Activated CD4-positive, alpha-beta T cell treated with anti-CD3 and anti-CD28 coated beads, Interleukin-2, amount 10 ng/mL, durations not matched to agents 24 days and 14 days (primary cell): ENCODE measurements at places on chromosomes 2 and 18. TPM values are rescaled to one million over a fixed set of nuclear protein-coding genes. Genes with fewer than 3 reads are reported as not detected.

DNA sequence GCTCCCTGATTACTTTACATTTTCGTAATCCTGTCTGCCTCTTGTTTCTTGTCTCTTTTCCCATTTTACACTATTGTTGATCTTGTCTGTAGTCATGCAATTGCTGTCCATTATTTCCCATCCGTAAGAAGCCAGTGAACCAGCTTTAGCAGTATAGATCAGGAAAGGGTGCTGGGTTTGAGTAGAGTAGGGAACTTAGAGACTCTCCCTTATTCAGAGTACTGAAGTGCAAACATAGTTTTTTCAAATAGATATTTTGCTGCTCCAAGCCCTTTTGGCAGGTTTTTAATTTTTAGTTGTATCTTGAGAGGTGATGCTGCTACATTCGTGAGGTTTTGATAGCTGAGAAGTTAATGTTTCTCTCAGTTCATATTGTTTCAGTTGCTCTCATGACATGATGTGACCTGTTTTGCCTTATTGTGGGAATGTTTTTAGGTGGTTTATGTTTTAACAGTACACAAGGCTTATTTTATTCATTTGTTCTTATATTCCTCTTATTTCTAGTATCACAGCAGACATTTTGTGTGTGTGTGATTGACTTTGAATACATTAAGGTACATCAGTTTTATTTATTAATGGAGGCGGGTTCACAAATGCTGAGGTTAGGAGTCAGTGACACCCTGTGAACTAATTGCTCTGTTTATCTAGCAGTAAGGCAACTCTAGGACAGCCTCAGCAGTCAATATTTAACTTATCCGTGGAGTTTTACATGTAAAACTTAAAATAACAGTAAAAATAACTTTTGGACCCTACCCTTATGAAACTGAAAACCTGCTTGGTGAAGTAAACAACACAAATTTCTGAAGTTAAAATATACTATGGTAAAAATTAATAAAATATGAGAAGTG, 118.4 kb downstream of the ZNF407 start:
- H3K27ac ChIP-seq, result no peak overlapping the region
- no peaks in the 10 kb centered on the region for H3K4me1 ChIP-seq
- DNase-seq, result no peak
- H3K36me3 ChIP-seq, result no peaks in the 10 kb centered on the region
- no peak overlapping the region for H3K4me3 ChIP-seq

MLPH gene
- not detected in 2 replicates for total RNA-seq

GRCh38 chr2:64797881-64798575, 144.3 kb upstream of the SERTAD2 start:
- H3K27ac ChIP-seq, result no peak overlapping the region
- H3K27me3 ChIP-seq, result peaks cover 12% of the 10 kb centered on the region
- no peak overlapping the region for H3K4me3 ChIP-seq
- no peak for DNase-seq
- H3K36me3 ChIP-seq, result no peaks in the 10 kb centered on the region
- no peaks in the 10 kb centered on the region for H3K4me1 ChIP-seq

GRCh38 chr18:62281684-62282083, 43.4 kb upstream of the TNFRSF11A start:
- H3K4me3 ChIP-seq, result no peak overlapping the region
- H3K4me1 ChIP-seq, result peaks cover 26% of the 10 kb centered on the region
- no peaks in the 10 kb centered on the region for H3K27me3 ChIP-seq
- peaks cover 47% of the 10 kb centered on the region for H3K36me3 ChIP-seq
- DNase-seq, result no peak

NRBP1 gene
- total RNA-seq, result 93.9 and 94.7 TPM in 2 replicates

DNA sequence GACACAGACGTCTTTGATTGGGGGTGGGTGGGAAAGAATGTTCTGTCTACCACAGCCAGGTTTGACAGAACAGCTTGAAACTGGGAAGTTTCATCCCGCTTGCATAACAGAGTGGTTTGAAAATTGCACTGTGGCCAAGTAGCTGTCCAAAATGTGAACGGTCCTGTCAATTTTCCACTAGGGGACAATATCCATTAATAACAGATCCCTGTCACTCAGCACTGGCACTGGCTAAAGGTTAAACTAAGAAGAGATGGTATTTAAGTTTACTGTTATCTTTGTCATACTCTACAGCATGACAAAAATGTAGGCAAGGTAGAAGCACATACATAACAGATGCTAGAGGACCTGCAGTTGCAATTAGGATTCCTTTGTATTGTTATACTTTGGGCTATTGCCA, 55.6 kb upstream of the ACMSD start:
- no peak overlapping the region for H3K4me3 ChIP-seq
- peak; percentile 59 for DNase-seq
- no peak overlapping the region for H3K27ac ChIP-seq
- H3K27me3 ChIP-seq, result peaks cover 14% of the 10 kb centered on the region
- no peaks in the 10 kb centered on the region for H3K36me3 ChIP-seq

NIF3L1 gene
- total RNA-seq, result 30.7 and 33.4 TPM in 2 replicates

DNA sequence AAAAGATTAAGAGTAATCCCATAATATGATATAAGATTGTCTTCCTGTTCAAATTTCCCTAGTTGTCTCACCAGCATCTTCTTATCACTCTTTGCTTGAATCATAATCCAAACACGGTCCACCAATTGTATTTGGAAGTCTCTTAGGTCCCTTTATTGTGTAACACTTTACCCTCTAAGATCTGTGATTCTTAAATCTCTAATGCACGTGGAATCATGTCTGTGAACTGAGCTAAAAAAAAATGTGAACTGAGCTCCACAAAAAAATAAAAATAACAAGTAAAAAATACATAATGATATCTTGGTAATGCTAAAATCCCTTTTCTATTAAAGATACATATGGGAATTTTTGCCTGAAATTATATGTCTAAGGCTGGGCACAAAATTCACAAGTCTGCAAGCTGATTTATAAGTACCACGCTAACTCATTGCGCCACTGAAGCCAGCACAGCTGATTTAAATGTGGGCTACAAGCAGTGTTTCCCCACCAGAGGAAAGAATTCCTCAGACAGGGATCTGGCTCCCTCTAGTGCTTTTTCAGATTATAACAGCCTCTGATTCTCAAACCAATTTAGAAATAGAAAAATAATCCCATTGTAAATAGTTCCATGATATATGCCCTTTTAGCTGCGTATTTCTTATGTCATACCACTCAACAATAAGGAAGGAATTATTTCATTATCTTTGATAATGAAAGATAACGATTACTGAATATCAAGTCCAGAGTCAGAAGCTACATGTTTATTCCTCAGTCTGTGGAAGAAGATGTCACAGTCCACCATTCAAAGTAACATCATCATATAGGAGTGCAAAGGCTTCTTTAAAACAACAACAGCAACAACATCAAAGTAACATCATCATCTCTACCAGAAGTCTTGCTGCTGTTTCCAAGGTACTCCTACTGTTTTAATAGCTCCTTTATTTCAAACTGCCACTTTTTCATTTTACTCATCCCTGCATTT, 22.9 kb downstream of the RBM43 start:
- no peaks in the 10 kb centered on the region for H3K36me3 ChIP-seq
- H3K27me3 ChIP-seq, result peaks cover 13% of the 10 kb centered on the region
- no peak overlapping the region for H3K4me3 ChIP-seq
- H3K4me1 ChIP-seq, result no peaks in the 10 kb centered on the region

DNA sequence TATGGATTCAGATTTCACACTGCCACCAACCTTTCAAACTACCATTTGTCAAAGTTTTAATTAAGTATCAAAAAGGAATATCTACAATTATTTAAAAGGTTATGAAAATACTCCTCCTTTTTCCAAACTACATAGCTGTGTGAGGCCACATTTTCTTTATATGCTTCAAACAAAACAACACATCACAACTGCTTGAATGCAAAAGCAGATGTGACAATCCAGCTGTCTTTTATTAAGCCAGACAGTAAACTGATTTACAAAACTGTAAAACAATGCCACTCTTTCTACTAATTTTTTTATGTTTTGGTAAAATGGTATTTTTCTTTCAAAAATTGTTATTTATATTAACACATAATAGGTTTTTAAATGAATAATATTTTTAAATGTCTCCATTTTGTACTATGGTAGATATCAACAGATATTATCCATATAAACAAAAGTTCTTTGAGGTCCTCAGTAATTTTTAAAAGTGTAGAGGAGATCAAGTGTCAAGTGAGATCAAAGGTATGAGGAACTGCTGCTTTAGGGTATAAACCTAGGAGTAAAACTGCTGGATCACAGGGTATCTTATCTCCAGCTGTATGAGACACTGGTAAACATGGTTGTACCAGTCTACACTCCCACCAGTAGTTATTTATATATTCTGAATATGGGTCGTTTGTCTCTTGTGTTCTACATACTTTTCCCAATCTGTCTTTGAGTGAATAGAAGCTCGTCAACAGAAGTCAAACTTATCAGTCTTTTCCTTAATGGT, 68.8 kb upstream of the SERTAD2 start:
- no peak overlapping the region for H3K4me3 ChIP-seq
- H3K27ac ChIP-seq, result no peak overlapping the region
- no peaks in the 10 kb centered on the region for H3K36me3 ChIP-seq

SLC14A1 gene
- 0.86 and 0.97 TPM in 2 replicates for total RNA-seq

SNTG2 gene
- 0.14 TPM in 1 of 2 replicates, not detected in the other for total RNA-seq

GRCh38 chr2:120231564-120231973, 8.4 kb upstream of the TMEM185B start:
- peaks cover 64% of the 10 kb centered on the region for H3K4me1 ChIP-seq
- peak overlapping the region; percentile 99 for H3K27ac ChIP-seq
- no peak for DNase-seq
- no peaks in the 10 kb centered on the region for H3K27me3 ChIP-seq

RNF138 gene
- 81.0 and 103 TPM in 2 replicates for total RNA-seq

DNA sequence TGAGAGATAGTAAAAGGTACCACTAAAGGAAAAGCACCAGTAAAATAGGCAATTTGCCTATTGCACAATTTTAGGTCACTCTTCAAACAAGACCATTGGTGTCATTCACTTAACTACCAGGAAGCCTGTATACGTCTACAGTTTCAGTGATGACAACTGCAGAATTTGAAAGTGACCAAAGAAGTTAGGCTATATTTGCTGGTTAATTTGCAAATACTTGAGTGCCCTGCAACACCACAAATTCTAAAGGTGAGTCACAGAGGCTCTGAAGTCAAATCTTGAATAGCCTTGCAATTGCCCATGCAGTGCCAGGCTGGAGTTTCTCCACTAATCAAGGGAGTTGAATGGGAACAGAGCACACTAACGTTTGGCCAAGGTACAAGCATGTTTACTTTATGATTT, 128.7 kb upstream of the CCDC68 start:
- H3K27ac ChIP-seq, result no peak overlapping the region
- H3K4me1 ChIP-seq, result no peaks in the 10 kb centered on the region
- no peaks in the 10 kb centered on the region for H3K27me3 ChIP-seq
- H3K36me3 ChIP-seq, result no peaks in the 10 kb centered on the region

- peaks cover 10% of the 10 kb centered on the region for H3K27me3 ChIP-seq
- DNase-seq, result peak; percentile 91
- peaks cover 6% of the 10 kb centered on the region for H3K36me3 ChIP-seq
- H3K4me3 ChIP-seq, result peak within 1 kb of the TSS; percentile 87
- peak within 1 kb of the TSS; percentile 78 for H3K27ac ChIP-seq
Measured at GRCh38 chr2:96869822-96870625, at the start of gene SEMA4C. Gene SEMA4C, minus strand, starts transcription at chr2:96870080. Its CDS starts 2,194 bp downstream, at chr2:96867886.

TMEM169 gene
- total RNA-seq, result 0.51 and 0.97 TPM in 2 replicates

DNA sequence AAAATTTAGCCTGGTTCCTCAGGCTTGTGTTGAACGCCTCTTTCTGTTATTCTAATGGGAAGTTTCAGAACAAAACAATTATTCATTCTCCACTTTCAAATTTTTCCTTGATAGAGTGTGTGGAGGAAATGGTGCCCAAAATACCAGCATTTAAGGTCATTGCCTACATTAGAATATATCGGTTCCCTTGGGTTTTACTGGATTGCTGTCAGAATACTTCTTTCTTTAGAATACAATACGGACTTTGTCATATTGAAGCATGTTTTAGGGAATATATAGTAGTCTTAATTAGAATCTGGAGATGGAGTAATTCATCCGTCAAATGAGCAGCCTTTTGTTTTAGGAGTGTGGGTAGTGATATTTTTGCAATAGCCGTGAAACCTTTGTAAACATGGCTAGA, 13.3 kb downstream of the LIMS1 start:
- peaks cover 6% of the 10 kb centered on the region for H3K4me1 ChIP-seq
- H3K27ac ChIP-seq, result no peak overlapping the region
- DNase-seq, result no peak
- H3K27me3 ChIP-seq, result no peaks in the 10 kb centered on the region
- no peak overlapping the region for H3K4me3 ChIP-seq
- H3K36me3 ChIP-seq, result peaks cover 13% of the 10 kb centered on the region

- no peaks in the 10 kb centered on the region for H3K36me3 ChIP-seq
- no peak for DNase-seq
- no peak overlapping the region for H3K27ac ChIP-seq
- no peak overlapping the region for H3K4me3 ChIP-seq
- H3K27me3 ChIP-seq, result no peaks in the 10 kb centered on the region
Measured at GRCh38 chr18:8247700-8248099, 361.5 kb upstream of the RAB12 start.

DNA sequence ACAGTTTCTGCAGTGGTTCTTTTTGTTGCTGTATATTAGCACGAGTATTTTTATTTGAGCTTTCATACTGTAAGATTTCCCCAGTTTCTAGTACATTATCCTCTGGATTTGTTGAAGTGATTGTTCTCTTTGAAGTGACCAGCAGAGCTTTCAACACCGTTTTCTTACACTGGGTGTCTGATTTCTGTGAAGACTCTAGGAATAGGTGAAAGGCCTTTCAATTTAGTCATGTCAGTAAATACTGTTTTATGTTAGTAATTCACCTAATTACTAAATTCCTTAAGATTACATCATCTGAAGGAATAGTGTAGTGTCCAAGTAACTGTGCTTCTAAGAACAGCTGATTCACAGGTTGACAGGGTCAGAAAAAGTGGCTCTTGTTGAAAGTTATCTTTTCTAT, 2.3 kb downstream of the PPM1B start:
- peak overlapping the region; percentile 41 for H3K27ac ChIP-seq
- H3K4me1 ChIP-seq, result peaks cover 44% of the 10 kb centered on the region
- DNase-seq, result no peak
- H3K4me3 ChIP-seq, result peak overlapping the region; percentile 88

DNA sequence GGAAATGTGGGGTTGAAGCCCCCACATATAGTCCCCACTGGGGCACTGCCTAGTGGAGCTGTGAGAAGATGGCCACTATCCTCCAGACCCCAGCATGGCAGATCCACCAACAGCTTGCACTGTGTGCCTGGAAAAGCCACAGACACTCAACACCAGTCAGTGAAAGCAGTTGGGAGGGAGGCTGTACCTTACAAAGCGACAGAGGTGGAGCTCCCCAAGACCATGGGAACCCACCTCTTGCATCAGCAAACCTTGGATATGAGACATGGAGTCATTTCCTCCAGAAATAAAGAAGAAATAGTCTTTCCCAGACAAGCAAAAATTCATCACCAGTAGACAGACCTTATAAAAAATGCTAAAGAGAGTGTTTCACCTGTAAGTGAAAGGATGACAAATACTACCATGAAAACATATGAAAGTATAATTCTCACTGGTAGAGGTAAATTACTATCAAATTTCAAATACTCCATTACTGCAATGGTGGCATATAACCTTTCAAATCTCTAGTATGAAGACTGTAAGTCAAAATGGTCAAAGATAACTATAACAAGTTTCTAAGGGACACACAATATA, 152.6 kb upstream of the EPHA4 start:
- H3K27ac ChIP-seq, result no peak overlapping the region
- no peaks in the 10 kb centered on the region for H3K36me3 ChIP-seq
- H3K4me1 ChIP-seq, result no peaks in the 10 kb centered on the region
- DNase-seq, result peak; percentile 57
- no peaks in the 10 kb centered on the region for H3K27me3 ChIP-seq
- no peak overlapping the region for H3K4me3 ChIP-seq

PRSS56 gene
- total RNA-seq, result not detected in 2 replicates
